ENCODE measurements at places on chromosomes 5 and 9.

DNA sequence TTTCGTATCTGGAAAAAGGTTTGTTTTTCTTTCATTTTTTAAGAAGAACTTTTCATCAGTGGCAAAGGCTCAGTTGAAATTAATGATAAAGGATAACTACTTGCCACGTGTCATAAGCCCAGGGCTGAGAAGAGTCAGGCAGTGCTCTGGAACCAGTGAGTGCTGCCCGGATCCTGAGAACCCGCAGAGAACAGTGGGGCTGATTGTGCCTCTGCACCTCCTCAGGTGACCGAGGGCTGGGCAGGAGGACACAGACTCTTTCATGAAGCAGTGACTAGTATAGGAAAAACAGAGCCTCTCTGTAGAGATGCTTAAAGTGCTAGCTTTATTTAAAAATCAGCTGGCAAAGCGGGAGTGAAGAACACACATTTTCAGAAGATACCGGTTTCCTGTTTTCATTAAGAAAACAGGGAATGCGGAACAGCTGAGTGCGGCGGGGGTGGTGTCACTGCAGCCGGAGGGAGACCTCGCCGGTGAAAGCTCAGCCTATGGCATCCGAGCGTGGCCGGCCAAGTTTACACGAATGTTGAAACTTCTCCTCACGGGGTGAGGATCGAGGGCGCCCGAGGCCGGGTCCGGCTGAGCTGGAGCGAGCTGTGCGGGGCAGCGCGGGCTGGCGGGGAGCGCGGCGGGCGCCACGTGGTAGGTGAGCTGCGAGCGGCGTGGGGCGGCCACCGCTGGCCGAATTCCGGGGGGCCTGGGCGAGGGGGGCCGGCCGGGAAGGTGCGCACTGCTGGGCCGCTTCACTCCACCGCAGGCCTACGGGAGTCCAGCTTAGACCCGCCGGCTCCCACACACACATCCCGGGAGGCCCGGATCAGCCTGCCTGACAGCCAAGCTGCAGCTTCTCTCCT is 134.7 kb upstream of the DMRT1 start:
- DNase-seq: no peak

- no peak for DNase-seq
Observed at GRCh38 chr9:69076550-69076949, 41.0 kb downstream of the FXN start.

DNA sequence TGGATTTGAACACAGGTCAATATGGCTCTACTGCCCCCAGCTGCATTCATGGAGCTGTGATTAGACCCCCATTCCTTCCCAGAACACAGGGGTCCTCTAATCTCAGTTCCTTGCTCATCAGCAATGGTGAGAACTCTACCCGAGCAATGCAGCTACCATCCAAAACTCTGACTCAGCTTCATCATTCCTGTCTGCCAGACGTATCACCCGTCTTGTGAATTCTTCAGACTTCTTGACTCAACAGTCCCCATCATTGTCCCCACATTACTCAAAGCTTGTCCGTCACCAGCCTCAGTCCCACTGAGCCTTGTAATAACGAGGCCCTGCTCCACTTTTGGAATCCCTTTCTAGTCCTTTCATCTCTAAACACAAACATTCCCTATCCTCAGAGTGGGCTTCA is 36.3 kb upstream of the STX17 start:
- no peak for DNase-seq

DNA sequence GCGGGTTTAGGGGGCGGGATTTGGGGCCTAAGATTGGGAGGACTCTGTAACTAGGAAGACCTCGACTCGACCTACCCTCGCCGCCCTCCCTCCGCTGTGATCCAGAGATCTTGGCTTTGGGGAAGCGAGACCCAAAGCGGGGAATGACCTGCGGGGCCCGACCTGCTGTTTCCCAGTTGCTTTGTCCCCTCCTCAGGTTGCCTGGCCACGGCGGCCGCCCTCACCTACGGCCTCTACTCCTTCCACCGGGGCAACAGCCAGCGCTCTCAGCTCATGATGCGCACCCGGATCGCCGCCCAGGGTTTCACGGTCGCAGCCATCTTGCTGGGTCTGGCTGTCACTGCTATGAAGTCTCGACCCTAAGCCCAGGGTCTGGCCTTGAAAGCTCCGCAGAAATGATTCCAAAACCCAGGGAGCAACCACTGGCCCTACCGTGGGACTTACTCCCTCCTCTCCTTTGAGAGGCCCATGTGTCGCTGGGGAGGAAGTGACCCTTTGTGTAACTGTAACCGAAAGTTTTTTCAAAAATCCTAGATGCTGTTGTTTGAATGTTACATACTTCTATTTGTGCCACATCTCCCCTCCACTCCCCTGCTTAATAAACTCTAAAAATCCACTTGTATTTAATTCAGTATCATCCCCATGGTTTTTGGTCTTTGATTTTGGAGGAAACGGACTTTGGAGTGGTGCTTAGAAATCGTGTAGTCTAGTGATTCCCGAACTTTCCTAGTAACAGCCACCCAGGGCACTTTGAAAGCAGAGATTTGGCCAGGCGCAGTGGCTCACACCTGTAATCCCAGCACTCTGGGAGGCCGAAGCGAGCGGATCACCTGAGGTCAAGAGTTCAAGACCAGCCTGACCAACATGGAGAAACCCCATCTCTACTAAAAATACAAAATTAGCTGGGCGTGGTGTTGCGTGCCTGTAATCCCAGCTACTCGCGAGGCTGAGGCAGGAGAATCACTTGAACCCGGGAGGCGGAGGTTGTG is 878 bp downstream of the HIGD2A start:
- DNase-seq: no peak

GRCh38 chr5:62317810-62318209 is 11.8 kb downstream of the KIF2A start:
- DNase-seq: no peak

DNA sequence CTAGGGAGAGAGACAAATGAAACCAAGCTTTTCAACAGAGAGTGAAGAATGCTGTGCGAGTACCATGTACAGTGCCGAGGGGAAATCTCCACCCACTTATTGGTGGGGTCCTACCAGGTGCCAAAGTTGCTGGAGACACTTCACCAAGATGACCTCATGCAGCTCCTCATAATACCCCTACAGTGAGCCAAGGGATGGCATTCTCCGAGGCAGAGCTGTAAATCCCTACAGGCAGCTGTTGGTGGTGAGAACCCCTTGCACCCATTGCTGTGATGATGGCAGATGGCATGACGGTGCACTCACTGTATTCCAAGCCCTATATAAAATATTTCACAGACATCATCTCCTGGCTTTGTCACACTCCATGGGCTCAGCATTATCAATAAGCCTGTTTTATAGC is 464.9 kb downstream of the SPOCK1 start:
- no peak for DNase-seq

DNA sequence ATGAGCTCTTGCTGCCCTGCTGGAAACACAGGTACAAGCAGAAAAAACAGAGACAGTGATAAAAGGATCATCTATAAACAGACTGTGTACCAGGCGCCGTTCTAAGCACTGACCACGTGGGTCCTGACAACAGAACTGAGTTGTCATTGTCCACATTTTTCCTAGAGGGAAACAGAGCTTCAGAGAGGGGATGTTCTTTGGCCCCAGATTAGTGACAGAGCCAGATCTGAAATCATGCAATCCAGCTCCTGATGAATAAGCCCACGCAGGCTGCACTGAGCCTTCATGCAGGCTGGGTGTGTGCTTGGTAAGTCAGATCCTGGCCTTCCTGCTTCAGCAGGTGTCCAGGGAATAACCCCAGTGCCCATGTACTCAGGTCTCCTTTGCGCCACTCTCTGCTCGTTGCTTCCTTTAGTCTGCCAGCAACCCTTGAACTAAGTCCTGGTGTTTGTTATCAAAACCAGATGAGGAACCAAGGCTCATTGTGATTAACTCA is 22.8 kb upstream of the TCF7 start:
- no peak for DNase-seq

DNA sequence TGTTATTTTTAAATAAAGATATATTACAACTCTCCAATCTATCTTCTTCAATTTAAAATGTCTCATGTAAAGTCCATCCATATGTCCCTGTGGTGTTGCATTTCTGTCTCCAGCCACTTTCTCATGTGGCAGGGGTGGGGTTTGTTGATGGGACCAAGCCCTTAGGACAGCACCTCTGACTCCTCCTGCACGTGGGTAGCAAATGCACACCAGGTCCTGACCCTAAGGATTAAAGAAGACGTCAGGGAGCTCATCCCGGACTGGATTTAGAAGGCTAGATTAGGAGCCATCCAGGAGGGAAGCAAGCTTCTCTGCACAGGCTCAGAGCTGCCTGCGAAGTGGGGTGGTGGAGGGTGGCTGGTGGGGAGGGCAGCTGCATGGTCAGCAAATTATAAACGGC is 38.9 kb upstream of the FAM120AOS start:
- DNase-seq: no peak
